ENCODE measurements at places on chromosomes 12 and 14.

- DNase-seq: peak; percentile 82
These were observed 107.1 kb downstream of the GPR135 start for GRCh38 chr14:59358102-59358501.

DNA sequence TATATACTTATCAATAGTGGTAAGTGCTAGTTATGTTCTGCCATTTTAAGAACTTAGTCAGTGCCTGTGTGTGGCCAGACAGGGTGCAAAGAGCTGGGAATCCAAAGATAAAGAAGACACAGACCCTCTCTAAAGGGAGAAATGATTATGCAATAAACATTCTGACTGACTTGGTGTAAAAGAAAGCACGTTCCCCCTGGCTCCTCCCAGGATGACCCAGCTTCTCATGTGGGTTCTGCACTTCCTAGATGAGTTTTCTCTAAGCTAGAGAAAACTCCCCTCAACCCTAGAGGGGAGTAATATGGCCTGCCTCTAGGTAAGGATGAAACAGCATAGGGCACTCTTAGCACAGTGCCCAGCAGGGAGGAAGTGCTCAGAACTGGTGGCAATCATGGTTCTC is 231.2 kb downstream of the VRK1 start:
- no peak for DNase-seq

- DNase-seq: peak; percentile 92
These were observed 653.9 kb upstream of the TBX3 start for GRCh38 chr12:115337693-115338543.

GRCh38 chr12:23813206-23813605 is 136.3 kb downstream of the SOX5 start:
- DNase-seq: no peak

DNA sequence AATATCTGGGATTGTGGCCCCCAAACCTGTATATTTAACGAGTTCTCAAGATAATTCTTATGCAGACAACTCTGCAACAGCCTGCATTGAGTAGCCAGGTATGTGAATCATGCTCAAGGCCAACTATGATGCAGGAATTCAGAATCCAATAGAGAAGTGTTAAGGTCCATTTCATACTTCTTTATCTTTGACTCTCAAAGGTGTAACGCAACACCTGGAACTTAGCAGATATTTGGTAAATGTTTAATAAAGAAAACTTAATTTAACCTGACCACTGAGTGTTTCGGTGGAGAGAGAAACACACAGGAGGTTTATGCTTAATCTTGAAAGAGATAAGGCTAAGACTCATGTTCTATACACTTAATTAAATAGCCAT is 156.5 kb upstream of the PLEKHG7 start:
- no peak for DNase-seq

All from A172 (cell line).